ENCODE measurements at places on chromosomes 1 and 21.
A peak's percentile ranks its signal among the peaks of the same experiment; 100 is the strongest.

GRCh38 chr1:75641325-75641724 is 30.4 kb upstream of the SLC44A5 start:
- no peaks in the 10 kb centered on the region for H3K4me1 ChIP-seq
- no peak overlapping the region for H3K27ac ChIP-seq
- no peak for DNase-seq
- H3K27me3 ChIP-seq: no peaks in the 10 kb centered on the region

DNA sequence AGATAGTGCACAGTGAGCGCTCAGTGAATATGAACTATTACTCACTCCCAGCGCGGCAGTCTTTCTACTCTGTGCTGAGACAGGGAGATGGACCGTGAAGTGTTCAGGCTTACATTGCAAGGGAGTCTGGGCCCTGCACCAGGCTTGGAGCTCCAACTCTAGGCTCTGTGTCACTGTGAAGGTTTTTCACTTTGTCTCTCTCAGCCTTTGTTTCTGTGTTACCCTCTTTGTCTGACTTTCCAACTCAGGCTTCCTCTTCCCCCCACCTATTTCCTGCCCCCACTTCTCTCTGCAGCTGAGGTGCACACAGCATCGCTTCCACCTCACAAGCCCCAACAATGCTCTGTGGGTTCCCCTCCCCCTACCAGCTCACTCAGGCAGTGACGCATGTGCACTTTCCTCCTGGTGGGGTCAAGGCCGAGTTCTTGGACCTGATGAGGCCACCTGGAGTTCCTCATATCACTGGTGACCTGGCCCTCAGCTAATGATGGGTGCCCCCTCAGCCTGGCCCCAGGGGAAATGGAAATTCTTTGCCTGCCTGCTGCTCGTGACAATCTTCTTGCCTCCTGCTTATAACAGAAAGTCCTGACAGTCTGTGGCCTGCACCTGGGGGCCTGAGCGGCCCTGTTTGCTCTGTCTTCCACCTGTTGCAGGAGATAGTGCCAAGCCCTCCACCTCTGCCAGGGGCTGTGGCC is 1.1 kb upstream of the LCK start:
- H3K27ac ChIP-seq: no peak overlapping the region
- H3K27me3 ChIP-seq: no peaks in the 10 kb centered on the region
- no peaks in the 10 kb centered on the region for H3K36me3 ChIP-seq
- DNase-seq: no peak
- H3K4me3 ChIP-seq: no peak overlapping the region
- peaks cover 25% of the 10 kb centered on the region for H3K4me1 ChIP-seq

DNA sequence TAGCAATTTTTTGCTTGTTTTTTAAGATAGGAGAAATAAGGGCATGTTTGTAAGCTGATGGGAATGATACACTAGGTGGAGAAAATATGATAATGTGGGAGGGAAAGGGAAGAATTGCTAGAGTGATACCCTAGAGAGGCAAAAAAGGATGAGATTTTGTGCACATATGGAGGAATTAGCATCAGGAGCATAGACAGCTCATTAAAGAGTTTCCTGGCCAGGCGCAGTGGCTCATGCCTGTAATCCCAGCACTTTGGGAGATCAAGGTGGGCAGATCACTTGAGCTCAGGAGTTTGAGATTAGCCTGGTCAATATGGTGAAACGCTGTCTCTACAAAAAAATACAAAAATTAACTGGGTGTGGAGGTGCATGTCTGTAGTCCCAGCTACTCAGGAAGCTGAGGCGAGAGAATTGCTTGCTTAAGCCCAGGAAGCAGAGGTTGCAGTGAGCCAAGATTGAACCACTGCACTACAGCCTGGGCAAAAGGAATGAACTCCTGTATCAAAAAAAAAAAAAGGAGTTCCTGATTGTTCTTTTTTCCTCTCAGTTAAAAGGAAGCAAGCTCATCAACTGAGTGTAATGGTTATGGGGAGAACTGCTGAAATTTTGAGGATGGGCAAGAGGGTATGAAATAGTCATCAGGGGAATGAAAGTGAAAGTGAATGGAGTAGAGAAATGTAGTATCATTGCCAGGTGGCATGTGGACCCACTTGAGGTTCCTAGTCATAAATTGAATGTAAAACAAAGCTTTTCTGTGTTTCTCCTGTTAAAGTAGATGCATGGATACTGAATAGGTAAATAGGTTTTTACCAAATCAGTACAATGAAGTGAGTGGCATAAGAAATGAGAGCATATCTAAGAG is 35.5 kb downstream of the SH3GLB1 start:
- H3K36me3 ChIP-seq: peaks cover 77% of the 10 kb centered on the region
- H3K4me1 ChIP-seq: peaks cover 6% of the 10 kb centered on the region
- H3K27ac ChIP-seq: no peak overlapping the region

- H3K4me1 ChIP-seq: no peaks in the 10 kb centered on the region
- DNase-seq: no peak
- H3K4me3 ChIP-seq: no peak overlapping the region
These were observed 23.2 kb upstream of the PRDX6 start for GRCh38 chr1:173453982-173454381.

GRCh38 chr1:213931836-213932235 is 55.9 kb upstream of the PROX1 start:
- no peak overlapping the region for H3K27ac ChIP-seq
- DNase-seq: no peak
- H3K36me3 ChIP-seq: no peaks in the 10 kb centered on the region
- no peaks in the 10 kb centered on the region for H3K27me3 ChIP-seq
- H3K4me3 ChIP-seq: no peak overlapping the region
- no peaks in the 10 kb centered on the region for H3K4me1 ChIP-seq

- H3K36me3 ChIP-seq: no peaks in the 10 kb centered on the region
- H3K27ac ChIP-seq: no peak overlapping the region
- H3K4me3 ChIP-seq: no peak overlapping the region
- H3K27me3 ChIP-seq: no peaks in the 10 kb centered on the region
- DNase-seq: no peak
- no peaks in the 10 kb centered on the region for H3K4me1 ChIP-seq
These were observed 292.4 kb downstream of the GRIK1 start for GRCh38 chr21:29647353-29647781.

GRCh38 chr1:196324345-196324744 is 283.9 kb downstream of the KCNT2 start:
- H3K27me3 ChIP-seq: no peaks in the 10 kb centered on the region
- no peak overlapping the region for H3K27ac ChIP-seq
- no peaks in the 10 kb centered on the region for H3K36me3 ChIP-seq

DNA sequence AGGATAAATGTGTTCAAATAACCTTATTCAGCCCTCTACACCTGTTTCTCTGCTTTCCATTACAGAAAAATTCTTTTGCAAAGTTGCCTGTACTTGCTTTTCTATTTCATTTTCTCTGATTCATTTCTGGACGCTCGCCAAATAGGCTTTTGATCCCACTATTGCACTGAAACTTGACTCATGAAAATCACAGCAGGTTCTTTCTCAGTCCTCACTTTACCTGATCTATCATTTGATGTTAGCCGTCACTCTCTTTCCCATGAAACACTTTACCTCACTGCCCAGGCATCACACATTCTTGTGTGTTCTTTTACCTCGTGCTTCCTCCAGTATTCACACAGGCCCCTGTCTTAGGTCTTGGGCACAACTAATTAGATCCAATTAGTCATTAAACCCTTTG is 26.2 kb downstream of the HSPA13 start:
- H3K27me3 ChIP-seq: no peaks in the 10 kb centered on the region
- no peak for DNase-seq
- no peak overlapping the region for H3K4me3 ChIP-seq

- H3K4me3 ChIP-seq: no peak overlapping the region
- no peak overlapping the region for H3K27ac ChIP-seq
- no peaks in the 10 kb centered on the region for H3K27me3 ChIP-seq
- no peaks in the 10 kb centered on the region for H3K36me3 ChIP-seq
- no peaks in the 10 kb centered on the region for H3K4me1 ChIP-seq
These were observed 57.7 kb downstream of the NTNG1 start for GRCh38 chr1:107198561-107198960.

- no peak for DNase-seq
- H3K4me3 ChIP-seq: no peak overlapping the region
- H3K36me3 ChIP-seq: no peaks in the 10 kb centered on the region
- no peaks in the 10 kb centered on the region for H3K27me3 ChIP-seq
- H3K4me1 ChIP-seq: no peaks in the 10 kb centered on the region
These were observed 27.1 kb downstream of the PRDX6 start for GRCh38 chr1:173504268-173504667.

GRCh38 chr1:115322631-115323030 is 15.4 kb downstream of the NGF start:
- H3K4me3 ChIP-seq: no peak overlapping the region
- H3K27ac ChIP-seq: no peak overlapping the region
- DNase-seq: no peak
- no peaks in the 10 kb centered on the region for H3K27me3 ChIP-seq

DNA sequence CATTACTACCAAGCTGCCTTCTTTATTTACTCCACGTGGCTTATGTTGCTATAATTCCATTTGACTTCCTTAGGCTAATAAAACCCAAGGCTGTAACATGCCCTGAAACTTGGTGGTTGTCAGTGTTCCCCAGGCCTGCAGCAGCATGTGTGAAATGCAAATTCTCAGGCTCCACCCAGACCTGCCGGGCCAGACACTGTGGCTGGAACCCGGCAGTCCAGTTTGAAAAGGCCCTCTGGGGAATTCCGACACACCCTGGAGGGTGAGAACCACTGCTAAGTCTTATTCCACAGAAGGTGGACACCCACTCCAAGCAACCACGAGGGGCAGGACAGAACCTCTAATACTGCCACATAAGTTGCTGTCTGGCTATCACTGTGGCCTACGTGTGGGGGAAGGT is 41.4 kb downstream of the URB1 start:
- DNase-seq: no peak
- H3K4me3 ChIP-seq: no peak overlapping the region
- no peaks in the 10 kb centered on the region for H3K27me3 ChIP-seq
- no peaks in the 10 kb centered on the region for H3K4me1 ChIP-seq
- H3K36me3 ChIP-seq: peaks cover 100% of the 10 kb centered on the region
- H3K27ac ChIP-seq: no peak overlapping the region

DNA sequence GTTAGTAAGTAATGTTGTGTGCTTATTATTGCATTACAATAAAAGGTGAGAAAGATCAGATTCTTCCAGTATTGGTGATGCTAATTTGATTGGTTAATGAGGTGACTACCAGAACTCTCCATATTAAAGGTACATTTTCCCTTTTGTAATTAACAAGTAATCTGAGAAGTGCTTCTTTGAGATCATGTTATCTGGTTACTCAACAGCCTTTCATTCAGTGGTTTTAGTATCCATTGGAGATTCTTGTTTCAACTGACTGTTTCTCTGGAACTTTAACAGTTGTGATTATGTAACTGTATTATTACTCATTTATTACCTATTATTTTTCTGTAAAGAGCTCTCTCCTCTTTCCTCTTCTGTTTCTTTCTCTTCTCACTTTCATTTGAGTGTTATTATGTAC is 86.7 kb downstream of the PEX14 start:
- no peaks in the 10 kb centered on the region for H3K36me3 ChIP-seq
- H3K27ac ChIP-seq: no peak overlapping the region
- no peak overlapping the region for H3K4me3 ChIP-seq
- no peaks in the 10 kb centered on the region for H3K4me1 ChIP-seq
- H3K27me3 ChIP-seq: no peaks in the 10 kb centered on the region
- DNase-seq: no peak

DNA sequence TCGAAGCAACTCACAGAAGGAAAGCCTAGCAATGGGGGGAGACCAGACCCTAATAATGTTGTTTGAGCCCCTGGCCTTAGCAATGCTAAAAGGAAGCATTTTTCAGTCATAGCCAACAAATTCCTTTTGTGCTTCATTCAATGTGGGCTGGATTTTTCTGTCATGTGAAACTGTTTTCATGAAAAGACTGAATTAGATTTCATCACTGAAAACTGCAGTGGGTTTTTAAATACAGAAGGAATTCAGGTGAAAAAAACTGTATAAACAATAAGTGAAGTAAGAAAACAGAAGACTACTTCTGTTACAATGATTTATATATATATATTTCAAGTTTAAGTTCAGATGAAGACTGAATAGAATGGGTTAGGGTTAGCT is 204.8 kb downstream of the SMYD3 start:
- H3K27me3 ChIP-seq: no peaks in the 10 kb centered on the region
- no peaks in the 10 kb centered on the region for H3K4me1 ChIP-seq
- H3K36me3 ChIP-seq: no peaks in the 10 kb centered on the region
- no peak overlapping the region for H3K27ac ChIP-seq
- DNase-seq: no peak

DNA sequence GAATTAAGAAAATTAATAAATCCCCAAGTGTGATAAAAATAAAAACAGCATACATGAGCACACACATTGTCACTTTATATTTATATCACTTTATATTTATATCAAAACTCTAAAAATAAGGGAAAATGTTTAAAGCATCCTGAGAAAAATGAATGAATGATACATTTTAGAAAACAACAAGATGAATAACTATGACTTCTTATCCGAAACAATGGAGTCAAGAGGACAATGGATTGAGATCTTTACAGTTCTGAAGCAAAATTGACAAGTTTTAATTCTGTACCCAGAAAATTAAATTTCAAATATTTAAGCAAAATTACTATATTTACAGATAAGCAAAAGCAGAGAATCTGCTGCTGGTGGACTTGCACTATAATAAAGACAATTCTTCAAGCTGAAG is 512.6 kb downstream of the MRPL39 start:
- no peaks in the 10 kb centered on the region for H3K4me1 ChIP-seq
- DNase-seq: no peak
- H3K27me3 ChIP-seq: no peaks in the 10 kb centered on the region
- no peaks in the 10 kb centered on the region for H3K36me3 ChIP-seq
- no peak overlapping the region for H3K27ac ChIP-seq

- no peak overlapping the region for H3K27ac ChIP-seq
- peaks cover 16% of the 10 kb centered on the region for H3K27me3 ChIP-seq
- no peak overlapping the region for H3K4me3 ChIP-seq
These were observed 155.5 kb upstream of the BACE2 start for GRCh38 chr21:41012425-41012824.

DNA sequence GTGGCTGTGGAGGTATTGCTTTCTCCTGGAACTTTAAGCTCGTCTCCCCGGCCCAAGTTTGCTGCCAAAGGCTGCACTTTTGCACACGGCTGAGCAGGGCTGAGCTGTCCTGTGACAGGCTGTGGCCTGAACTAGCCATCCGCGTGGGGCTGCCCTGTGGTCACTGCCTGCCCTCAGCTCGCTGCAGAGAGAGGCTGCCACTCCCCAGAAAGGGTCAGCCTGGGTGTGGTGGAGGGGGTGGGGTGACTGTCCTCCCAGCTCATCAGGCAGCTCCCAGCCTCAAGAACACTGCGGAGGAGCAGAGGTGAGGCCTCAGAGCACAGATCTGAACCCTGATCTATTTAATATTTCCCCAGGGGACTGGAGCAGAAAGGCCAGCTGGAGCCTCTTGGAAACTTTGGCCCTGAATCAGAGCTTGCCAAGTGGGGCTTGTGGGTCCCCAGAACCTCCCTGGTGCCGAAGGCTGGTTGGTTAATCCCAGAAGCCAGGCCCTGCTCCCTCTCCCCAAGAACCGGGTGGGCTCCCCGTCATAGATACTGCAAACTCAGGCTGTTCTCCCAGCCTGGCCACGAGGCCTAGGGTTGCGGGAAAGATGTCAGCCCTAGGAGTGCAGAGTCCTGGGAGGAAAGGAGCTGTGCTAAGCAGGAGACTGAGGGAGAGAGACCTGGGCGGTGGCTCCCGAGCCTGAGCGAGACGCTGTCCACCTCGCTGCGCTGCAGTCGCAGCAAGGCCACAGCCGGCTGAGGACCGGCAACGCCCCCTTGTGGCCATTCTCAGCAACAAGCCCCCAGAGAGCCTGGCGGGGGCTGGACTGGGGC is 125.1 kb upstream of the IPO9 start:
- peak; percentile 88 for DNase-seq
- H3K27me3 ChIP-seq: no peaks in the 10 kb centered on the region
- H3K36me3 ChIP-seq: no peaks in the 10 kb centered on the region
- H3K4me1 ChIP-seq: peaks cover 19% of the 10 kb centered on the region

- peaks cover 88% of the 10 kb centered on the region for H3K36me3 ChIP-seq
- H3K27me3 ChIP-seq: no peaks in the 10 kb centered on the region
- no peak overlapping the region for H3K27ac ChIP-seq
- no peak for DNase-seq
- H3K4me3 ChIP-seq: no peak overlapping the region
These were observed 6.8 kb upstream of the HAX1 start for GRCh38 chr1:154265586-154265985.

Measured in tibial artery (tissue), 4 donors.